ENCODE measurements at places on chromosomes 12 and 14.

- DNase-seq = no peak
Measured at GRCh38 chr12:12195081-12195480, 71.8 kb downstream of the LRP6 start.

DNA sequence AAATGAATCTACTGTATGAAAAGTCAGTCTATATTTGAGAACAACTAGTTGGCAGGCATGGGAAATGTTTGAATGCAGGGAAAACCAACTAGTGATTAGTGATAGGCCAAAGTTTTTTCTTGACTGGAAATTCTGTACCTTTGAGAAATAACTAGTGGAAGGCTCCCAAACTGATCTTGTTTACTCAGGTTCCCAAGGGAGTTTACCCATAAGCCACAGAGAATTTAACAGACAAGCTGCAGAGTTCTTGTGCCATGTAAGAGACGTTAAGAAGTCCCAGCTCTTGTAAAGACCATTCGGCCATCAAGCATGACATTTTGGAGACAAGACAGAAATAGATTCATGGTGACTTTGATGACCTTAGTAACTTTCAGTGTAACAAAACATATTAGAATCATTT lies 1882.8 kb upstream of the SEL1L start:
- no peak for DNase-seq

GRCh38 chr12:88418856-88419497 lies 161.3 kb downstream of the KITLG start:
- DNase-seq = no peak

DNA sequence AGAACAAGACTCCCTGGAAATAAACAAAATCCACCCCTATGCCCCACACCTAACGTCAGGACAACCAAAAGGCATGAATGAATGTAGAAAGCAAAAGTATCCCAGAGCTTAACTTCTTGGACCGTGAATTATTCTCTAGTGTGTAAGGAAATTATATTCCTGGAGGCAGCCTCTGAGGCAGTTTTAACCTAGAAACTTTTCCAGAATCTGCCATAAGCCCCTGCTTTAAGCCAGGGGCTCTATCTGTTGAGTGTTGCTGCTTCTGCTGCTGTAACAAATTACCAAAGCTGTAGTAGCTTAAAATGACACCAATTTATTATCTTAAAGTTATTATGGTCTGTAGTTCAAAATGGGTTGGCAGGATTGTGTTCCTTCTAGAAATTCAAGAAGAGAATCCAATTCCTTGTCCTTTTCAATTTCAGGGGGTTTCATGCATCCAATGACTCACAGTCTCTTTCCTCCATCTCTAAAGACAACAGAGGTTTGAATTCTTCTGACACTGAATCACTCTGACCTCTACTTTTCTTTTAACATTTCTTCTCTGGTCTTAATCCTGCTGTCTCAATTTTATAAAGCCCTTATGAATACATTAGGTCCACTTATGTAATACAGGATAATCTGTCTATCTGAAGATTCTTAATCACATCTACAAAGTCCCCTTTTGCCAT lies 242.7 kb downstream of the ATXN7L3B start:
- DNase-seq = no peak

DNA sequence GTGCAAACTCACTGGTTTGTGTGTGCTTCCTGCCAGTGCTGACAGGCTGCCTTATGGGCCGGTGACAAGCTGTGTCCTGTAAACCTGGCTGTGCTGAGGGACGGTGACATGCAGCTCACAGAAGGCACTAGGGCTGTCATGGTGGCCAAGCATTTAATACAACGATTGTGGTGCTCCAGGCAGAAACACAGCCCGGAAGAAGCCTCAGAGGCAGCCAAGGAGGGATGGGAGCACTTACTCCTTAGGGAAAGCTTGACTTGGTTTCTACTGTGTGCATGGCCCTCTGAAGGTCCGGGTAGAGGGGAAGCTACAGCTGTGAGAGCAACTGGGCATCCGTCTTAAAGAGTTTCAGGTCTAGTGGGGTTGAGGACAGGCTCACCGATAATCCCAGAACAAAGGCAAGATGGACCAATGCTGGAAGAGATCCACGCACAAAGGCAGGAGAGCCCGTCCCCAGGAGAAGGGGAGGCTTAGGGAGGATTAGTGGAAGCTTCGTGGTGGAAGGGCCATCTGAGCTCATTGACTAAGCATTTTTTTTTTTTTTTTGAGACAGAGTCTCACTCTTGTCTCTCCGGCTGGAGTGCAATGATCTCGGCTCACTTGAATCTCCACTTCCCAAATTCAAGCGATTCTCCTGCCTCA lies 10.7 kb upstream of the MCRS1 start:
- no peak for DNase-seq

DNA sequence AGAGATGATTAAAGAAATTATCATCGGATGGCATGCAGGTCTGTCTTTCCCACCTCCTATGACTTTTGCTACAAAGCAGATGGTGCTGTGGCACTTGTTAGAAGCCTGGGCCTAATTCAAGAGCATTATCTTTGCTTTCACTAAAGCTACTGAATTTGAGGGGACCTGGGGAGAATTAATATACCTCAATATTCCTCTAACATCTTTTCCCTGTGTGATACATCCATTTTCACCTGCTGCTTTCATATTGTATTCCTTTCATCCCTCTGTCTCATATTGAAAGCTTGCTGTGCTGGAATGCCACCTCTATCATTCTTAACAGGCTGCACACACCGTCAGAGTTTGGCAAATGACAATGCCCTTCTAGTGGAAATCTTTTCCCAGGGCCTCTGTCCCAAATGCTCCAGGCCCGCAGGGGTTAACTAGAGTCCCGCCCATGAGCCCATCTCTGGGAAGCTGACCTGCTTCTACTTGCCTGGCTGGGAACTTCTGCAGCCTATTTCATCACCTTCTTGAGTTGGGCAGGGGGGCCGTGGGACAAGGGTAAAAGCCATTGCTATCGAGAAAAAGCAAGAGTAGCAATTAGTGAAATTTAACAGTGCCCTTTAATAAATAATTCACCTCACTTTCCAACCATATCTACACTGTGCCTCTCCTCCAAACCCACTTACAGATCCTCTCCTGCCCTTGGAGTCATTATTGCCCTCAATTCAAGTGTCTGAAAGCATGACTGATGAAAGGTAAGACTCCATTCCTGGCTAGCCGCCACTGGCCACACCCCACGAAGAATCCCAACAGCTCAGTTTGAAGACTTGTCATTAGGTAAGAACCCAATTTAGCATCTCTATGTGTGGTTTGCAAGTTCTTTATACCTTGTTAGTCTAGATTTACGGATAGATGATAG lies 126.7 kb upstream of the BTG1 start:
- DNase-seq = no peak

Data from transverse colon (tissue), 4 donors.